ENCODE measurements at places on chromosomes 1 and 21.

GRCh38 chr1:92277105-92277723 is 21.6 kb downstream of the GLMN start:
- DNase-seq, result peak; percentile 82

DNA sequence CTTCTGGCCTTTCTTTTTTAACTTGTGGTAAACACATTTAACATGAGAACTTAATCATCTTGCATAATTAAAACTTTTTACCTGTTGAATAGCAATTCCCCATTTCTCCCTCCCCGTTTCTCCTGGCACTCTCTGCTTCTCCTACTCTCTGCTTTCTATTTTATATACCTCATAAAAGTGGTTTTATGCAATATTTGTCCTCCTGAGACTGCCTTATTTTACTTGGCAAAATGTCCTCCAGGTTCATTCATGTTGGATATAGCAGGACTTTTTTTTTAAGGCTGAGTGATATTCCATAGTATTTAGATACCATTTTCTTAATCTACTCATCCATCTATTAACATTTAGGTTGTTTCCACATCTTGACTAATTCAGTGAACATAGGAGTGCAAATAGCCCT is 35.0 kb downstream of the BTG3 start:
- no peak for DNase-seq

GRCh38 chr1:8420318-8420717 is 102.4 kb downstream of the SLC45A1 start:
- no peak for DNase-seq

DNA sequence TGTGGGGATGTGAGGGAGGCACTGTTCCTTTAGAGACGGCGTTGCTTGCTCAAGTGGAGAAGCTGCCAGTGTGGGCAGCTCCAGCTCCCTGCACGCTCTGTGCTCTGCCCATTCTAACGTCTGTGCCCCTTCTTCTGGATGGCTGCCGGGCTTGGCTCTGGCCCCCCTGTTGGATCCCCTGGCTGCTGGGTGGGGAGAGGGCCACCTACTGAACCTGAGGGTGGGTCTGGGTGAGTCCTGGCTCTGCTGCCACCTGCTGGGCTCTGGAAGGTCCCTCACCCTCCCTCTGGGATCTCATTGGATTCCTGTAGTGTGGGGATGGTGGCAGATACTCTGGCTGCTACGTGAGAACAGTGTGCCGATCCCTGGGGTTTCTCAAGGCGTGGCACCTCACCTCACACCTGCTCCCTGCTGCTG is 5.0 kb downstream of the PFKL start:
- DNase-seq, result peak; percentile 19

- no peak for DNase-seq
Measured at GRCh38 chr1:30452925-30453324, 270.5 kb downstream of the MATN1 start.

DNA sequence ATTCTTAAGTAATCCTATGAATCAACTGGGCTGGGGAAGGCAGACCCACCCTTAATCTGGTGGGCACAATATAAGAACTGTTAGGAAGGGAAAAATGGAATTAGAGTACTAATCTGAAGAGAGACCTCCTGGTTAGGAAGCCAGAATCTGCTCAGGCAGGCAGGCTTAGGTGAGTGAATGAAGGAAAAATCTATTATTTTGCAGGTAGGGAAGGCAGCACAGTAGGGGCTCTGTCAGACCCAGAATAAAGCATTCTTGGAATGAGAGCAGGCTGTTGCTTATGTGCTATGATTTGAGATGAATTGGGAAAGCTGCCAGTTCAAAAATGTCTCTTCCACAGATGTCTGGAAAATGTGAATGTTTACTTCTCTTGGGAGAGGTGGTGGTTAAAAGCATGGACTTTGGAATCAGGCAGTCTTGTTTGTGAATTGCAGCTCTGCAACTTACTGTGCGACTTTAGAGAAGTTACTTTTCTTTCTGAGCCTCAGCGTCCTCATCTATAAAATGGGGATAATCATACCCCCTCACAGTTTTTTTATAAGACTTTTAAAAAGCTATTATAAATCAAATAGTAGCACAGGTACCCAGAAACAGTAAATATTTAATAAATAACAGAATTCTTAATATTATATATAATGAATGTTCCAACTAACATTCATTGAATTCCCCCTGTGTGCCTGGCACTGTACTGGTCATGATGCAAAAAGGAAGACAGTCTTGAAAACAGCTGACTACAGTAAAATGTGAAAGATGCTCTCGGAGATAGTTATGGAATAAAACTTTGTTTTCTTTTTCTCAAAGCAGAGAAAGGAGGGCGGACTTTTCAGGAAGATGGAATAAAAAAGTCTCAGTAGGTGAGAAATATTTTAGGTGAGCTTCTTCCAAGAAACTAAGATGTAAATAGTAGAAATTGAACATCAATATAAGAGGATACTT is 15.3 kb upstream of the ZNF644 start:
- DNase-seq, result no peak

- DNase-seq, result no peak
Measured at GRCh38 chr1:39795651-39796050, 7.0 kb upstream of the BMP8B start.

GRCh38 chr1:58325866-58326265 is 220.7 kb downstream of the OMA1 start:
- DNase-seq, result no peak

DNA sequence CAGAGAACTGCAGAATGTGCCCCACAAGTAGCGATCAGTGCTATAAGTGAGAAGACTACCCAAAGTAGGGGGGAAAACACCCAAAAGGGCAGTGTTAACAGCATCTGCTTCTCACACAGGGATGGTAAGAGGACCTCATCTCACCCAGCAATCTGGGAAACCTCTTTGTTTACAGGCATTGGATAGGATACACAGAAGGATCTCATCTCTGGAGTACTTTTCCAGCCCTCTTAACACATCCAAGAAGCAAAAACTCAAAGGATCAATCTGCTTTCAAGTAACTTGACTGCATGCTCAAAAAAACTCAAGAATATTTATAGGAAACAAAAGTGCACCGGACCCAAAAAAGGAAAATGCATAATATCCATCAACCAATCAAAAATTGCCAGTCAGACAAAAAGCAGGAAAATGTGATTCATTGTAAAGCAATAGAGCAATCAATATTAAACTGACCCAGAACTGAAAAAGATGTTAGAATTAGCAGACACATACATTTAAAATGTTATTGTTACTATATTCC is 311.0 kb upstream of the CXADR start:
- DNase-seq, result no peak

- DNase-seq, result no peak
Measured at GRCh38 chr1:103497404-103497803, 28.1 kb upstream of the RNPC3 start.

GRCh38 chr1:121408354-121408753 is 223.6 kb downstream of the SRGAP2C start:
- DNase-seq, result no peak

- DNase-seq, result no peak
Measured at GRCh38 chr1:159890390-159890789, 9.6 kb downstream of the CFAP45 start.

DNA sequence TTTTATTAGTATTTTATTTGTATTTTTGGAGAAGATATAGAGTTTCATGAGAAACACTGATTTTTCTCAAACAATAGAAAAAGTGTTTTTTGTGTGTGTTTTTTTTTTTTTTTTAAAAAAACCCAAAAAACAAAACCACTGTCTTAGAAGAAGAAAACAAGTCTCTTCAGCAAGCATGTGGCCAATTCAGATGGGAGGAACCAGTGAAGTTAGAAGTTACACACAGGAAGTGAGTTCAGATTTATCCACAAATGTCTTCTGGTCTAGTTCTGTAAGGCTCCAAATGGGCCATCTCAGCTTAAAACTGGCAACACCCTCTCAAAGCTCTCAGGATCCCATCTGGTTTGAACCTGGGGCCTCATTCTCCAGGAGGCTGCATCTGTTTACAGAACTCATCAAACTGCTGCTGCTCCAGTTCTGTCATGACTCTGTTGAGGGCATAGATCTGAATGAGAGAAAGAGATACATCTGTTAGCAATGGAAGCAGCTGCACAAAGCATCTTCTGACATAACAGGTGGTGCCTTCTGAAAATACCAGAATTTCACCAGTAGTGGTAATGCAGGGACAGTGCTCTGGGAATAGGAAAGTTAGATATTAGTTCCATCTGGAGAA is 9.8 kb upstream of the ERMAP start:
- DNase-seq, result no peak

DNA sequence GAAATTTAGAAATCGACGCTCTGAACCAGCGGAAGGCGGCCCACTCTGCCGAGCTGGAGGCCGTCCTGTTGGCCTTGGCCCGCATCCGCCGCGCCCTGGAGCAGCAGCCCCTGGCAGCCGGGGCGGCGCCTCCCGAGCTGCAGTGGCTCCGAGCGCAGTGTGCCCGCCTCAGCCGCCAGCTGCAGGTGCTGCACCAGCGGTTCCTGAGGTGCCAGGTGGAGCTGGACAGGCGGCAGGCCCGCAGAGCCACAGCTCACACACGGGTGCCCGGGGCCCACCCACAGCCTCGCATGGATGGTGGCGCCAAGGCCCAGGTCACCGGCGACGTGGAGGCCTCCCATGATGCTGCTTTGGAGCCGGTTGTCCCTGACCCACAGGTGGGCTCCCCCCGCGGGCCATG is 47.0 kb upstream of the DIP2A start:
- DNase-seq, result no peak

DNA sequence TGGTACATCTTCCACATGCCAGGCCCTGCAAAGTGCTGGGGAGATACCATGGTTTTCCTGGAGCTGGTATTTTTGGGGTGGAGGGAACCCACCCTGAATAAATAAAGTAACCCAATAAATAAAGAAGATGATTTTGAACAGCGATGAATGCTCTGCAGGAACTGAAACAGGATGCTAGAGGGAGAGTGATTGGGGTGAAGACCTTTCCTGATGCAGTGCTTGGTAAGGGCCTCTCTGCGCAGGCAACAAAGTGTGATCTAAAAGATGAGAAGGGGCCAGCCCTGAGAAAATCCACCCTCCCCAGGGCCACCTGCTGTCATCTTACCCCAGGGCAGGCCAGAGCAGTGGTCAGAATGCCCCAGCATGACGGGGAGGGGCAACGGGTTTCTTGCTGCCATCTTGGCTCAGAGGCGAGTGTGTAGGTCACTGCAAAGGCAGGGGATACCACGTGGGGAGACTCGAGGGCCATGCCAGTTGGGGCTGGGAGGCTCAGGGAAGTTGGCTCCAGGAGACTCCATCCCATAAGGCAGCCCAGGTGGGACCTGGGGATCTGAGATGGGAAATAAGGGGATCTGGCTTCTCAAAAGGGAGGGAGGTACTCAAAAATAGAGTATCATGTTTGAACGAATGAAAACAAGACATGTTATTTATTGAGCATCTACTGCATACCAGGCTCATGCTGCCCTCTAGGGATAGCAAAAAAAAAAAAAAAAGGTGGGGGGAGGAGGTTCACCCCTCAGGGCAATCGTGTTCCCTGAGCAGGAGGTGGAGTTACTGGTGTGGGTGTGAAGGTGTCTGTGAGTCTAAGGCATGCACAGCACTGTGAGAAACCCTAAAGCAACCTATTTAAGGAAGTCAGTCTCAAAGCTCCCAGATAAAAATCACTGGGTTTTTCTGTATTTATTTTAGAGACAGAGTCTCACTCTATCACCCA is 2.8 kb downstream of the SRARP start:
- DNase-seq, result peak; percentile 21

- DNase-seq, result peak; percentile 47
Measured at GRCh38 chr1:222928212-222928611, 113.4 kb downstream of the DISP1 start.

DNA sequence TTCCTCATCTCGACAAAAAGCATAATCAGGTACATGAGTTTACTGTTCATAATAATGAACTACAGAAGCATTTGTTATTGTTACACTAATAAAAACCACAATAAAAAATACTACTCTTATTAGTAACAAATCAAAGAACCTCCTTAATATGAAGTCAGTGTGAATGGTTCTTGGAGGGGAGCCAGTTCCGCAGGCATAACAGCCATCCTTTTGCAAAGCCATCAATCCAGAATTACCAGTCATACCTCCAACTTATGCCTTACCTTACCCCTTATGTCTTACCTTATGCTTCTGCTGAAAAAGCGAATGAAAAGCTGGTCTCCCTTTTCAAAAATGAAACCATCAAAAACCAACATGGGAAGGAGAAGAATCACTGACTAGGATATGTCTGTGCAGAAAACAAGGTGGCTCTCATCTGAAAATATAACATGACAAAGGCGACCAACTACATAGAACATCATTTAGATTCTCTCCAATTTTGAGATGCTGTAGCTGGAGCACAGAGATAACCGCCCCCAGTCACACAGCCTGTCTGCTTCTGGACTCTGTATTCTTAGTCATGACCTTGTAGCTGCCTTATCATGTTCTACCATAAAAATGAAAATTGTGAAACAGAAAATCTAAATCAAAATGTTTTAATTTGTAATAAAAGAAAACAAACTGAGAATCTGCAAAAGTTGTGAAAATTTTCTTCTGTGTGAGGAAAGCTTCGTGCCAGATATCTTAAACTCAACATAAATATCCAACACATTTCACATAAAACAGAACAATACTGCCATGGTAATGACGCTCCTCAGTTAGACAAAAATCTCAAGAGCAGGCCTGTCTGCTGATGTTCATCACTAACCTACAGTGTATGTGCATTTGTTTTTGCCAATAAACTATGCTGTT is 438.2 kb downstream of the SMYD3 start:
- no peak for DNase-seq

DNA sequence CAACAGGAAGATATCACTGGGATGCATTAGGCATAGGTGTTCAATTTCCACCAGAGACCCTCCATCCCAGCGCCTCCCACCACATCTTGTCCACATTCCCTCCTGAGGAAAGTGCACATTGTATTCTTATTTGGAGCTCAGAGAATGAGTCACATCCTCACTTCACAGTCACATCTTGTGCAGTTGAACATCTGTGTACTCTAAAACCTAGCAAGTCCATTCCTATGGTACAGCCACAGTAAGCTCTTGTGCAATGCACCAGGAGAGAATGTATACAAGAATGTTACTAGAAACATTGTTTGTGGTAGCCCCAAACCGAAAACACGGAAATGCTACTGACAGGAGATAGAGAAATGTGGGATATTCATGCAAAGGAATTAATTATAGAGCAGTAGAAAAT is 1.6 kb upstream of the KDF1 start:
- DNase-seq, result peak; percentile 95

- no peak for DNase-seq
Measured at GRCh38 chr1:47487332-47487731, 49.5 kb downstream of the FOXD2 start.

DNA sequence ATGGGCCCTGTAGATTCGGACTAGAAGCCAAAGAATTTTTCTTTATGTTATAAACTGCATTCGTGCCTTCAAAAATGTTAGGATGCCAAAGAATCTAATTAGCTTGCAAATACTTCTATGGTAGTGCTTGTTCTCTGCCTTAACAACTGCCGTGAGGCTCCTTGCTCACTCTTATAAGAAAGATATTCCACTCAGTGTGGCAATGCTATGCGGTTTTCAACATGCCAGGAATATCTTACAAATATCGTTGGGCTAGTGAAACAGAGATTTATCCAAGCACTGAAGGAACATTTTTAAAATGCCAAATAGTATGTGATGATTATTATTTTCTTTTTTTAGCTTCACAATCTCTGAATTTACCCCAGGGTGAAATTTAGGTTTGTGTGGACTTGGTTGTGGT is 198.2 kb downstream of the GREM2 start:
- DNase-seq, result peak; percentile 75
